Vagina (tissue), 2 donors: ENCODE measurements at places on chromosomes 7 and 10. TPM values are rescaled to one million over a fixed set of nuclear protein-coding genes. Genes with fewer than 3 reads are reported as not detected.

BTRC gene
- 12.5 TPM for total RNA-seq

ERVW-1 gene
- not detected for total RNA-seq

GRCh38 chr10:113920875-113921274 is 66.4 kb downstream of the NHLRC2 start:
- no peak overlapping the region for H3K27ac ChIP-seq
- no peak overlapping the region for H3K4me3 ChIP-seq
- H3K27me3 ChIP-seq = no peaks in the 10 kb centered on the region

DNA sequence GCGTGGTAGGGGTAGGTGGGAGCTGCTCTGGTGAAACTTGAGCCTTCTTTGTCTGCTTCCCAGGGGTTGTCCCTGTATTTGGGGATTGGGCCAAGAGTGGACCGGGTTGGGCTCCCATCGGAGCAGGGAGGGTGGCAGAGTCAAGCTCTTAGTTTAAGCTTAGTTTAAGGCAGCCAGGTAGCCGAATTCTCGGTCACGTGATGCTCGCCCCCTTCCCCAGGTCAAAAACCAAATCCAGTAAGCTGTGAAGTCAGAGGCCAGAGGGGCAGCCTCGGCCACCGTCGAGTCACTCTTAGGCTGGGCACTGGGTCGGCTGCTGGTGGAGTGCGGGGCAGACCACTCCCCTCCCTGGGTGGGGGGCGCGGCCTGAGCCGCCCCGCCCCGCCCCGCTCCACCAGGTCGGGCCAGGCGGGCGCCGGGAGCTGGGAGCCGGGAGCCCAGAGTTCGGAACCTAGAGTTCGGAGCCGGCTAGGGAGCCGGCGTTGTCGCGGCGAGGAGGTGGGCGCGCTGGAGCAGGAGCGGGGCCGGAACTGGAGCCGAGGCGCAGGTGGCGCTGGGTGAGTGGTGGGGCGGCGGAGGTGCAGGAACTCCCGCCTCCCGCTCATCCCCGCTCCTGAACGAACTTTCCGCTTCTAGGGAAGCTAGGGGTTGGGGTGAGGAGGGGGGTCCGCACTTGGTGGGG is 2.8 kb upstream of the LZTS2 start:
- H3K4me1 ChIP-seq = peaks cover 32% of the 10 kb centered on the region
- peak overlapping the region; percentile 100 for H3K27ac ChIP-seq
- H3K4me3 ChIP-seq = peak overlapping the region; percentile 92
- no peaks in the 10 kb centered on the region for H3K27me3 ChIP-seq
- H3K36me3 ChIP-seq = no peaks in the 10 kb centered on the region
- no peak for DNase-seq

GRCh38 chr7:107622429-107622828 is 38.2 kb upstream of the SLC26A4 start:
- no peak for DNase-seq
- no peaks in the 10 kb centered on the region for H3K36me3 ChIP-seq
- H3K4me3 ChIP-seq = no peak overlapping the region
- no peaks in the 10 kb centered on the region for H3K4me1 ChIP-seq
- no peak overlapping the region for H3K27ac ChIP-seq

DNA sequence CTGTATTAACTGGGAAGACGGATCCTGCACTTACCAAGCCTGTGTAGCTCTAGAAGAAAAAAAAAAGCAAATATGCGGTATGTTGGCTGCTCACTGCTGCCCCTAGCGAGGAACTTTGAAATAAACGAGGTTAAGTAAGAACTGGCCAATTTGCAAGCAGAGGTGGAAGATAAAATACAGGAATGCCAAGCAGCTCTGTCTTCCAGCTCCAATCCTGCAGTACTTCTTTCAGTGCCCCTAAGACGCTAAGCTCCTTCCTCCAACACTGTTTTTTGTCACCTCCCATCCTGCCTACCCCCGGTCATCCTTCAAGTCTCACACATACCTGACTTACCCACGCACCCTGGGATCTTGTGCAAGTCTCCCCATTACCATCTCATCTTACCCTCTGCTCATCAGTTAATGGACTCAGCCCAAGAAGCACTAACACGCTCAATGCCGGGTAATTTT is 809 bp downstream of the C10orf143 start:
- H3K27ac ChIP-seq = peak overlapping the region; percentile 93
- H3K36me3 ChIP-seq = no peaks in the 10 kb centered on the region
- peak overlapping the region; percentile 60 for H3K4me3 ChIP-seq
- peak; percentile 94 for DNase-seq
- peaks cover 19% of the 10 kb centered on the region for H3K4me1 ChIP-seq

DNA sequence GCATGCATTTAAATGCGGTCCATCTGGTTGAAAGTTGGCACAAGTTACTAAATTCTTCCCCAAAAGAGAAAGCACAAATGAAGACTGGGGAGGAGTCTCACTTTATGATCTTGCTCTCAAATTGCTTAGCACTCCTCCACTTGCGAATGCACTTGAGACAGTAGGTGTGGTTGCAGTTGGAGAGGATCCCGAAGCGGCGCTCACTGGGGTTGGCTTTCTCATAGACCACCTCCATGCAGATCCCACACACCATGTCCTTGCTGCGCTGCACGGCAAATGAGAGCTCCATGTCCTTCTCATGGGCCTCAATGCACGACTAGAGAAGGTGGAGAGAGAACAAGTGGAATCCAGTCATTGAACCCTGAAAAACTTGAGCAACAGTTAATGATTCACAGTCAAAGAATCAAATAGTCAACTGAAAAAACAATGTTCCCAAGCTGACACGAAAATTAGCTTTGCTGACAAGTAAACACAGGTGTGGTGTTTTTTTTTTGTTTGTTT is 22.7 kb downstream of the MKRN1 start:
- H3K36me3 ChIP-seq = no peaks in the 10 kb centered on the region
- no peak overlapping the region for H3K4me3 ChIP-seq
- DNase-seq = no peak
- no peaks in the 10 kb centered on the region for H3K4me1 ChIP-seq
- no peak overlapping the region for H3K27ac ChIP-seq

CYP2C18 gene
- total RNA-seq = 11.5 TPM

GRCh38 chr10:28722065-28722803 is 44.9 kb downstream of the BAMBI start:
- H3K36me3 ChIP-seq = no peaks in the 10 kb centered on the region
- H3K4me3 ChIP-seq = peak overlapping the region; percentile 37
- DNase-seq = no peak
- H3K27ac ChIP-seq = no peak overlapping the region

C10orf62 gene
- not detected for total RNA-seq

- no peaks in the 10 kb centered on the region for H3K27me3 ChIP-seq
- no peak overlapping the region for H3K27ac ChIP-seq
- DNase-seq = no peak
Observed at GRCh38 chr10:119933179-119933578, 40.6 kb downstream of the SEC23IP start.

GRCh38 chr10:126387041-126387921 is 996 bp downstream of the ADAM12 start:
- H3K36me3 ChIP-seq = no peaks in the 10 kb centered on the region

DNA sequence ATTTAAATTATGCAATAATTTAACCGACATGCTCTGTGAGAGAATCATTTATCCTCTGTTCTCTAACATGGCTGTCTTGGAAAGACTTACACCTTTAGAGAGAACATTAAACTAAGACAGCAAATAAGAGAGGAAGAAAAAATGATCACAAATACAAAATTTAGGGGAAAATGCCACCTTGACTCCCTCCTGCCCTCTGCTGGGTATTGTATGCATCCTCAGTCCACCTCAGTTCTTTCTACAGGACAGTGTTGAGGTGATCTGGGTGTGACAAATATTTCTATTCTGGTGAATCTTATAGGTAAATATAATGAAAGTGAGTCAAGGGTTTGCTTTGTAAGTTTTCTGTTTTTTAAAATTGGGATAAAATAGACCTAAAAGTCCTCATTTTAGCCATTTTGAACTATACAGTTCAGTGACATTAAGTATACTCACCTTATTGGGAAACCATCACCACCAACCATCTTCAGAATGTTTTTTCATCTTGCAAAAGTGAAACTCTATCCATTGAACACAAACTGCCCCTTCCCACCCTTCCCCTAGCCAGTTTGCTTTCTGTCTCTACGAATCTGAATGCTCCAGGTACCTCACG is 61.5 kb upstream of the ELMO1 start:
- no peak for DNase-seq
- no peak overlapping the region for H3K27ac ChIP-seq

GRCh38 chr7:151243408-151244195 is 4.9 kb downstream of the SMARCD3 start:
- H3K36me3 ChIP-seq = peaks cover 5% of the 10 kb centered on the region
- DNase-seq = no peak
- H3K27me3 ChIP-seq = no peaks in the 10 kb centered on the region
- peaks cover 56% of the 10 kb centered on the region for H3K4me1 ChIP-seq
- no peak overlapping the region for H3K4me3 ChIP-seq

DNA sequence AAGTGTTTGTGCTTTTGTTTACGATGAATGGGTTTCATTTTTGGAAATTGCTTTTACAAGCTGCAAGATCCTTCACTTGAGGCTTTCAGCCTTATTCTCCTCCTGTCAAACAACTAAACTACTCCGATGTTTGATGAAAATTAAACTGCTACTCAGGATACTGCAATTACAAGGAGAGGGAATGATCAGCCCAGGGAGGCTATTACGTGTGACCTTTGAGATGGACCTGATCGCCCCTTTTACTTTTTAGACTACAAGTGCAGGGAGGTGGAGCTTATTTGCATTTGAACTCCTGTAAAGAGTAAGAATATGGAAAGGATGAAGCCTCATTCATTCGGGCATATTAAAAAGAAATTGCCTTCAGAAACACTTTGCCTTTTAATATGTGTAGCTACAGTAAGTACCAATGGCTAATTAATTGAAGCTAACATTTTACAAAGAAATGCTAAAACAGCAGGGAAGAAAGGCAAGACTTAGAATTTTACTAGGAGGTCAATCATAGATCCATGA is 219.1 kb downstream of the PHTF2 start:
- no peaks in the 10 kb centered on the region for H3K36me3 ChIP-seq
- no peaks in the 10 kb centered on the region for H3K27me3 ChIP-seq
- no peak for DNase-seq
- no peak overlapping the region for H3K4me3 ChIP-seq

MYH16 gene
- not detected for total RNA-seq

UCMA gene
- not detected for total RNA-seq

DNA sequence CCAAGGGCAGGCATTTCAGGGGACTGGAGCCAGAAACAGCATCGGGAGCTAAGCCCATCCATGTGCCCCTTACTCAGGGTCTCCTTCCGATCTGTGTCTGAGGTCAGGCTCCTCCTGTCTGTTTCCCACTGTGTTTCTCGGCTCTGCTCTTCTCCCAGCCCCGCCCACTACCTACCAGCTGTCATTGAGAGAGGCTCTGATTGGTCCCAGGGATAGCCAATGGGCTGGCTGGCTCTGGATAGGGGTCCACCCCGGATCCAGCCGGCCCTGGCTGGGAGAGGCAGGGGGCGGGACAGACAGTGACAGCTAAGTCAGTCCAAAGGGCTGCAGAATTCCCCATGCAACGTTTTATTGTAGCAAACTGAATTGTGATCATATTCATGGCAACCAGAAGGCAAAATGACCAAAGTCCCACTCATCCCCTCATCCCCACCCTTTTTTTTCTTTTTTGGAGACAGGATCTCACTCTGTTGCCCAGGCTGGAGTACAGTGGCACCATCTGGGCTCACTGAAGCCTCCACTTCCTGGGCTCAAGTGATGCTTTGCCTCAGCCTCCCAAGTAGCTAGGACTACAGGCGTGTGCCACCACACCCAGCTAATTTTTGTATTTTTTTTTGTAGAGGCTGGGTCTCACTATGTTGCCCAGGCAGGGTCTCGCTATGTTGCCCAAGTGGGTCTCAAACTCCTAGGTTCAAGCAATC is 76.3 kb downstream of the CLIP2 start:
- no peaks in the 10 kb centered on the region for H3K27me3 ChIP-seq
- no peak for DNase-seq
- no peak overlapping the region for H3K27ac ChIP-seq
- peaks cover 6% of the 10 kb centered on the region for H3K4me1 ChIP-seq
- H3K36me3 ChIP-seq = no peaks in the 10 kb centered on the region

NOS3 gene
- 22.8 TPM for total RNA-seq

- no peak for DNase-seq
- H3K4me1 ChIP-seq = no peaks in the 10 kb centered on the region
- no peaks in the 10 kb centered on the region for H3K36me3 ChIP-seq
- H3K27me3 ChIP-seq = no peaks in the 10 kb centered on the region
Observed at GRCh38 chr7:130160455-130160854, 44.8 kb downstream of the TMEM209 start.

ARMC3 gene
- not detected for total RNA-seq

DNA sequence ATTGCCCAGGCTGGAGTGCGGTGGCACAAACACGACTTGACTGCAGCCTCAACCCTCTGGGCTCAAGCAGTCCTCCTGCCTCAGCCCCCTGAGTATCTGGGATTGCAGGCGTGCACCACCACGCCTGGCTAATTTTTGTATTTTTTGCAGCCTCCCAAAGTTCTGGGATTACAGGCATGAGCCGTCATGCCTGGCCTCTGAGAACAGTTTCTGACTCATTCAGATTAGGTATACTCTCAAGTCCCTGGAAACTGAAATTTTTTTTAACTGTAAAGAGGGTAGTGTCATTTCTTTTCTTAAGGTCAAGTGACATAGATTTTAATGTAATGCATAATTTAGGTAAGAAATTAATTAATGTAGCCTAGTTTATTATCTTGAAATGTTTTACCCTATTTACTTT is 104.7 kb downstream of the SEPTIN7 start:
- H3K4me1 ChIP-seq = no peaks in the 10 kb centered on the region
- H3K36me3 ChIP-seq = peaks cover 2% of the 10 kb centered on the region

- no peak overlapping the region for H3K4me3 ChIP-seq
- DNase-seq = no peak
- no peaks in the 10 kb centered on the region for H3K36me3 ChIP-seq
- H3K27me3 ChIP-seq = no peaks in the 10 kb centered on the region
- H3K4me1 ChIP-seq = peaks cover 40% of the 10 kb centered on the region
Observed at GRCh38 chr10:91597197-91597881, 35.5 kb downstream of the PPP1R3C start.

SLK gene
- 50.1 TPM for total RNA-seq

DNA sequence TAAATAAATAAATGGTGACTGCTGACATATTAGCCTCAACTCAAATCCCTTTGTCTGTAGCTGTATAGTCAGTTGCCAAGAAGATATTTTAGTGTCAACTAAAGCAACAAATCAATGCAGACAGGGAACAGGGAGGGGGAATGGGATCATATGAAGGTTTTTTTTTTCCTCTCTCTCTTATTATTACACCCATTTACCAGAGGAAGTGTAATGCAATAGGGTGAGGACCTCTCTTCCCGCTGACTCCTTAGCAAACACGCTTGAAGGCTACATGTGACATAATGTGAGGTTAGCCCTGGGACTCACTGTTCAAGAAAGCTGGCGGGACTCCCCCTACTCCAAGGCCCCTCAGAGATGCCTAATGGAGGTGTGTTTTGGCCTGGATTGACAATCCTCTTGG is 88.2 kb downstream of the CHRM2 start:
- H3K27ac ChIP-seq = no peak overlapping the region
- no peaks in the 10 kb centered on the region for H3K4me1 ChIP-seq
- no peak overlapping the region for H3K4me3 ChIP-seq
- DNase-seq = no peak
- no peaks in the 10 kb centered on the region for H3K27me3 ChIP-seq
